ENCODE measurements at places on chromosomes 2 and 18.

GRCh38 chr2:236705295-236706105 is 135.9 kb downstream of the ACKR3 start:
- DNase-seq = no peak

GRCh38 chr2:82790206-82791021 is 1668.7 kb downstream of the SUCLG1 start:
- DNase-seq = no peak

GRCh38 chr18:64403784-64404503 is 255.1 kb upstream of the LINC00305 start:
- no peak for DNase-seq

GRCh38 chr2:188158337-188159100 is 133.2 kb upstream of the GULP1 start:
- DNase-seq = no peak

GRCh38 chr2:64990876-64991275 is 1.7 kb downstream of the SLC1A4 start:
- DNase-seq = no peak

- no peak for DNase-seq
These were observed 3.5 kb downstream of the CRIM1 start for GRCh38 chr2:36359067-36359466.

DNA sequence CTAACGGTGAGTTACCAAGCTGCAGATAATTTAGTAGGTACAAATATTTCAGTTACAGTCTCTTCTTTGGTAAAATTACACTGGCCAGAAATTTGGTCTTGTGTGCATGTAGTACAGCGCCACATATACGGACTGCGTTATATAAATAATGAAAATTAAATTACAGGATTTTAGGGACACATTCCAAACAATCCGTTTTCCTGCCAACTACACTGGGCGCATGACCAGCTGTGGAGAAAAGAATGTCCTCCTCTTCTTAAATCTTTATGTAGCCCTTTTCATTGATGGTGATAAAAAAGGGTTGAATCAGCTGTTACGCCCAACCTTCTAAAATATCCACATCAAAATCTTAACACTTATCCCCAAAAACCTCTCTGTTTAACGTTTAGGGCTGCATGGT is 37.5 kb downstream of the TCF4 start:
- no peak for DNase-seq

DNA sequence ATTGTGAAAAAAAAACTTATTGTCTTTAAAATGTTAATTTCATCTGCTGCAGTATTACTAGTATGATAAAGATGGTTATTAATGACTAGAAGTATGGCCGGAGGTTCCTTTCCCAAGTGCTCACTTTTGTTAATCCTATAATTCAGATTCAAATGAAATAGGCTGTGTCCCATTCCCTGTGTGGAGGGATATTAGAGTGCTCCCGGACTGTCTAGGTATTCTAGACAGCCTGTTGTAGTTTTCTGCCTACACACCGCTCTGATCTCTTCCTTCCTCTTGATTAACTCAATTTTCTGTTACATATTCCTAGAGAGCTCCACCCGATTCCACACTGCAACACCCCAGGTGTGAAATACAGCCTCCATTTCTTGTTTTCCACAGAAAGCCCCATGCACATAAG is 15.4 kb upstream of the DSC3 start:
- DNase-seq = no peak

DNA sequence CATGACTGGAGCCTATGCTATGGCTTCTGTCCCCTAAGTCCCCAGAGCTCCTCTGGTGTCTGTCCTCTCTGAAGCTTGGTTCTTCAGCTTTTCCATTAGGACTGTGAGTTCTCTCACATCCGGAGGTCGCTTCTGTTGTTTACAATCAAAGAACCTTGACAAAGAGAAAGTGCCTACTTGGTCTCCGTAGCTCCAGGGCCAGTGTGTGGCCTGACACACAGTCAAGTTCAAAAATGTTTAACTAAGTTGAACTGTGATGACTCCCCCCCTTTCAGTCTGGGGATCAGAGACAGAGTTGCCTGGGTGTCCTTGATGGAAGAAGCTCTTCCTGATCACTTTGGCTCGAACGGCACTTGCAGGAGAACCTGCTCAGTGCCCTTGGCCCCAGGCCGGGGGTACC is 26.3 kb upstream of the YWHAQ start:
- no peak for DNase-seq

GRCh38 chr18:42412281-42412680 is 457.2 kb downstream of the PIK3C3 start:
- no peak for DNase-seq

GRCh38 chr18:11383381-11383780 is 226.0 kb upstream of the SLC35G4 start:
- no peak for DNase-seq

- DNase-seq = no peak
These were observed 81.1 kb downstream of the RAPH1 start for GRCh38 chr2:203453858-203454451.

DNA sequence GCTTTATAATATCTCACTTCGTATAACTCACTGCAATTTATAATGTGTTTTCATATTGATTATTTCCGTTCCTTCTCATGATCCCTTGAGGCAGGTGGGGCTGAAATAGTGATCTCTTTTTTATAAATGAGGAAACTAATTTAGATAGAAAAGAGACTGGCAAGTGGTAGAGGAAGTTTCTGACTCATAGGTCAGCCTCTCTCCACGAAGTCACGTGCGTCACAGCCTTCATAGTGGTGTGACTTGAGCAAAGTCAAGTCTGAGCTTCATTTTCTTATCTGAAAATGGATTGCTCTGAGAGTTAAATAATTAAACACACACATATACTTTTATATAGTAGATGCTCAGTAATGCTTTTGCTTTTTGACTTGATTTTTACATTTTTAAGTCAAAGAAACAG is 19.9 kb downstream of the ABCG5 start:
- DNase-seq = no peak

DNA sequence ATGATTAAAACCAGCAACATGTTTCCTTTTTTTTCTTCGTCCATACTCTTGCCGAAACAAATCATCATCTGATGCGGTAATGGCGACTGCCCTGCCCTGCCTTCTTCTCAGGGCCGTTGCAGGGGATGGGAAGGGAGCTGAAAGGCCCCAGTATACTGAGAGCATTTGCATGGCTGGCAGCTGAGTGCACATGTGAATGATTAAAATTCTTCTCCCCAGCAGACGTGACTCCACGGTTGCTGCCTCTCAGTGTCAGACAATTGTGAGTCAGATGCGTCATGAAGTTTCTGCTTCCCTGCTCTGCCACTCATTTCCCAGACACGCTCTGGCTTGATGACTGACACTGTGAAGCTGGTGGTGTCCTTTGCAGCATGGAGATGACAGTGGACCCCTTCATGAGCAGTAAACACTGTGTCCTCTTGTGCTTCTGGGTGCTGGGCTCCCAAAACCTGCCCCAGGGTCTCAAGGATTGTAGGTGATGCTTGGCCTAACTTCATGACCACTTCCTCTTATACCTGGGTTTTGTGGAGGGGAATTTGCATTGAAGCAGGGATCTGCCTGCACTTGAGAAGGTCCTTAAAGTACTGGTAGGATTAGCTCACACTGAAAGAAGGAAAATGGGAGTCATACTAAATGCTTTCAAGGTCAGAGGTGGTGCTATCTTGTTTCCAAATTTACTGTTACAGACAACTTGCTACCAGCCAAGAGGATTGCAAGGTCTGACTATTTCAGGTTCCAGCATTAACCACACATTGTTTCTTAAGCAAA is 222.5 kb upstream of the COPS8 start:
- DNase-seq = peak; percentile 13

DNA sequence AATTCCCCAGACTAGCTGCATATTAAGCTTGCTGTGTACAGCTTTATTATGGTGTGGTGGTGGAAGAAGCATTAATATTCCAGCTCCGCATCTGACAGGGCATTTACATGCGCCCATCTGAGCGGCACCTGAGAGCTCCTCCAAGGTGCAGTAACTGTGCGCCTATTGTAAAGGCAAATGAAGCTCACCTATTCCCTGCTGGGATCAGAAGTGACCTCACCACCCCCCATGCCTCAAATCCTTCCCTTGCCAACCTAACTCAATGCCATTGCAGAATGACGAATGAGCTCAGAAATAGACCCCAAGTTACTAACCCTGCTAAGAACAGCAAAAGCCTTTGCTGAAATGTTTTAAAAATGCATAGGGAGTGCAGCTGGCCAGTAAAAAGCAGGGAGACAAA is 14.3 kb downstream of the BCL11A start:
- no peak for DNase-seq

GRCh38 chr2:47652061-47652690 is 130.8 kb upstream of the MSH6 start:
- no peak for DNase-seq

GRCh38 chr2:57075226-57075625 is 891.4 kb downstream of the CCDC85A start:
- DNase-seq = no peak

GRCh38 chr18:62338446-62339105 is 13.5 kb downstream of the TNFRSF11A start:
- no peak for DNase-seq

- peak; percentile 46 for DNase-seq
These were observed 1.3 kb upstream of the TBC1D8 start for GRCh38 chr2:101152272-101153076.

- DNase-seq = no peak
These were observed 2.3 kb upstream of the ZNF532 start for GRCh38 chr18:58862356-58862755.
